Activated naive CD8-positive, alpha-beta T cell treated with anti-CD3 and anti-CD28 coated beads, Interleukin-2, amount 10 ng/mL, durations not matched to agents 7 days and 5 days (primary cell): ENCODE measurements at places on chromosomes 11 and 22. TPM values are rescaled to one million over a fixed set of nuclear protein-coding genes. Genes with fewer than 3 reads are reported as not detected.

ST13 gene
- 131 TPM for total RNA-seq

YPEL1 gene
- total RNA-seq, result 14.9 TPM

CRYBA4 gene
- total RNA-seq, result not detected

SMC1B gene
- 2.4 TPM for total RNA-seq

RAB3IL1 gene
- total RNA-seq, result 1.6 TPM

KRTAP5-10 gene
- not detected for total RNA-seq

WT1 gene
- total RNA-seq, result not detected

GRCh38 chr11:129911298-129911697 is 15.9 kb upstream of the NFRKB start:
- DNase-seq, result no peak

DNA sequence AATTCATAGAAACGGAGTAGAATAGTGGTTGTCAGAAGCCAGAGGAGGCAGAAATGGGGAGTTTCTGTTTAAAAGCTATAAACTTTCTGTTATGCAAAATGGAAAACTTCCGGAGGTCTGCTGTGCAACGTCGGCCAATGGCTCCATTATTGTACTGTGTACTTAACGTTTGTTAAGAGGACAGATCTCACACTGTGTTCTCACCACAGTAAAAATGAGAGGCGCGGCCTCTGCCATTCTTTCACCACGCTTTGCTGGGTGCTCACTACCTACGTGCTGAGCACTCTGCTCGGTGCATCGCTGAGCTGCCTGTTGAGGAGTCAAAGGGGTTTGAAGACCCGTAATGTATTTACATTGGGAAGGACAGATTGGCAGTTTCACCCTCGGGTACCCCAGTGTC is 218.8 kb upstream of the B3GAT1 start:
- DNase-seq, result no peak

DNA sequence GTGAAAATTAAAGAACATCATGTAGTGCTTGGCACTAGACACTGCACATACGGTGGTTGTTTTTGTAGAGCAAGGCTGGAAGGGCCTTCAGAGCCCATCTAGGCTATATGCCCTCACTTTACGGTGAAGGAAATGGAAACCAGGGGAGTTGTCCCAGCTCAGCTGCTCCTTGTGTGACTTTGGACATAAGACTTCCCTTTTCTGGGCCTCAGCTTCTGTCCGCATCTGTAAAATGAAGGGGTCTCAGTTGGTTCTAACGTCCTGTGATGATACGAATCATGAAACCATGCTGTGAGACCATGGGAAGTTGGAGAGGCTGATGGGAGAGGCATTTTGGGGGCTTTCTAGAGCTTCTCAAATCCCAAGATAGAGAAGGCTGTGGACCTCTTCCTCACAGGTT is 4.7 kb downstream of the KCNE3 start:
- DNase-seq, result no peak

GRCh38 chr22:42887523-42888507 is 30.7 kb upstream of the ARFGAP3 start:
- DNase-seq, result no peak

- DNase-seq, result peak; percentile 19
Observed at GRCh38 chr22:23068096-23068831, 2.1 kb upstream of the GNAZ start.

GRCh38 chr11:96315476-96315875 is 27.5 kb downstream of the MAML2 start:
- no peak for DNase-seq

DNA sequence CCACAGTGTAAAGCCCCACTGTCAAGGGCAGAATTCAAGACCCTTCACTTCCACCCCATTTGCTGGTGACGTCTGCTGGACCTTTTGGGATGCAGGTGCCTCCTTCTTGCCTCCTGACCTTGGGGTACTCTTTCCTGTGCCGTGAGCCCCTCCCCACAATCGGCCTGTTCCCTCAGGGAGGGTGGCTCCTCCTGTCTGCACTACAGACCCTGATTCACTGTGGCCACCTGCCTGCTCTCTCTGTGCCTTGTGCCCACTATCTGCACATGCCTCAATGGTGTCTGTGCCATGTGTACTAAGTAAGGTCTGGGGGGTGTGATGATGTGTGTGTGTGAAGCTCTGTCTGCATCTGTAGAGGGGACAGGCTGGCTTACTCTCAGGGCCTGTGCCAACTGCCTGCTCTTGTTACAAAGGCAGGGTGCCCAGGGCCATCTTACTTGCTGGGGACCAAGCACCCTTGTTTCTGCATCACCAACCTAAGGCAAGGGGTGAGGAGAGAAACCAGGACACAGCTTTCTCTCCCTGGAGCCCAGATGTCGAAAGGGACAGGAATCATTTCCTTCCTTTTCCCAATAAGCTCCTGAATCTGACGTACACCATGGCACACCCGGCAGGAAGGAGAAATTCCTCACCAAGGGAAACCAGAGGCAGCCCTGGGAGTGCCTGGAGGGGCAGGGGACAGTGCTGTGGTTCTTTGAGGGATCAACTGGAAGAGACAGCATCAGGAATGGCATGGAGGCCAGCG is 3.7 kb downstream of the PPM1F start:
- DNase-seq, result no peak

- no peak for DNase-seq
Observed at GRCh38 chr11:94332814-94333213, 28.4 kb downstream of the IZUMO1R start.

DNA sequence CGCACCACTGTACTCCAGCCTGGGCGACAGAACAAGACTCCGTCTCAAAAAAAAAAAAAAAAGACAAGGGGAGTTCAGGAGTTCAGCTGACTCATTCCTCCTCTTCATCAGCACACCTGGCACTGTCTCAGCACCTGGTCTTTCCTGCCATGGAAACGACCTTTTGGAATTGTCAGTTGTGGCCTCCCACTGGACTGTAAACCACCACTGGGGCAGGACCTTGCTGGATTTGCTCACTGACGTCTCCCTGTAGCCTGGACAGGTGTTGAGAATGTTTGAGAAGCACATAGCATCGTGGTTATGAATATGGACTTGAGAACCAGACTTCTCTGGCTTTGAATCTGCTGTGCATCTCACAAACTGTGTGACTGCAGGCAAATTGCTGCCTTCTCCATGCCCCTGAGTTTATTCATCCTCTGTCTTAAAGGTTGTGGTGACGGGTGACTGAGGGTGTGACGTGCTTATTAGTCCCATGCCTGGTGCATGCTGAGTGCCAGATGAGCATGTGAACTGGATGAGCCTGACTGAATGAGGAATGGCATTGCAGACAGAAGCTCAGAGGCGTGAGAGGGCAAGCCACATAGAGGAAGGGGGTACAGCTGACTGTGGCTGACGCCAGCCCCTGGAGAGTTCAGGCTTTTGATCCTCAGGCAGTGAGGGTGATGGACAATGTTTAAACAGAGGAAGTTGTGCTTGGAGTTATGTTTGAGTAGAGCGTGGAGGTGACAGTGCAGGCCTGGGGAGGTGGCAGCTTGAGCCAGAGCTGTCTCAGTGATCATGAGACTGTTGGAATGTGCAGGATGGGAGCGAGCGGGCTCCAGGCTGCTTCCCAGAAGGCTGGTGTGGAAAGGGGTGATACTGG is 12.7 kb downstream of the TOM1 start:
- no peak for DNase-seq

DNA sequence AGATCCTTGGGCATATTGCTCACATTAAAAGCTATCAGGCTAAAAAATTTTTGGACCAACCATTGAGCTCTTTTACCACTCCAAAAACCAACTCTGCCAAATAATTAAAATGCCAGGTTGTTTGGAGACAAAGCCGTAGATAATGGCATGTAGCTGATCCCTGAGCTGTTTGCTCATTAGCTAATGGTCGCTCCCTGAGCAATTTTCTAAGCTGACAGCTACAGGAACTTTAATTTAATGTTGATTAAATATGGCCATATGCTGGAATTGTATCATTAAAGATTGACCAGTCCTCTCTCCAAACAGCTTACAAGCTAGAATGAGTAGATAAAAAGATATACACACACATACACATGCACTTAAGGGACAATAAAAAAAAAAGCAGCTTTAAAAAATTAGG is 216.2 kb upstream of the ARHGAP20 start:
- DNase-seq, result no peak

DNA sequence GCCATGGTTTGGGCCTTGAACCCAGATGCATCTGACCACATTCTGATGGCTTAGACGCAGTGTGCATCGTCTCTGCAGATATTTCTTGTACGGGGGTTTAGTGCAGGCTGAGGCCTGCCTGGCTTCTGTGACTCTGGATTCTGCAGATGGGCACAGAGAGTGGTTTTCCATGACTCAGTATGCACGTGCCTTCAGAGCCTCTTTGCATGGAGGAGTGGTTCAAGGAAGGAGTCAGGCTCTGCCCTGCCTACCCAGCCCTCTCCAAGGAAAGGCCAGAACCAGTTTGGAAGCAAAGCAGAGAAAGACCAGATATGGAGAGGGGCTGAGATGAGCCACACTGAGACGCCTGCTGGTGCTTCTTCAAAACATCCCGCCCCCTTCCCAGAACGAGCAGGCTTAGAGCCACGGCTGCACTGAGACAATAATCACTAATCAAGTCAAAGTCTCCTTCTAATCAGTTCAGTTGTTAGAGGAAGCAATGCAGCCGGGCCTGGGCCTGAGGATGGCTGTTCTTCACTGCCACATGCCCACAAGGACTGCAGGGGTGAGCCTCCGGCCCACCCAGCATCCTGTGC is 308.9 kb downstream of the NXPE2 start:
- no peak for DNase-seq

DNA sequence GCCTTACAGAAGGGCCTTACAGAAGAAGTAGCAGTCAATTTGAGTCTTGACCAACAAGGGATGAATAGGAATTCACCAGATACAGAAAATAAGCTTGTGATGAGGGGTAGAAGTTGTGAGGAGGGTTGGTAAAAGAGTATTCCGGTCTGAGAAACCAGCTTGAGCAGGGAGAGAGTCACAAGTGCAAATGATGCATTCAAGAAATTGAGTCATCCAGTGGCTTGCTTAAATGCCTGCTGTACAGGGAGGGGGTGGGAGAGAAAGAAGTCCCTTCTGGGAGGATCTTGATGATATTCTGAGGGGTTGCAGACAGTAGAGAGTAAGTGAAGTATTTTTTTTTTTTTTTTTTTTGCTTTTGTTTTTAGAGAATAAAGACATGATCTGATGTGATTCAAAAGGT is 9.2 kb downstream of the CCKBR start:
- no peak for DNase-seq

- DNase-seq, result no peak
Observed at GRCh38 chr22:20430101-20430719, 7.4 kb downstream of the SCARF2 start.

- no peak for DNase-seq
Observed at GRCh38 chr22:24217384-24217783, 27.5 kb downstream of the GGT5 start.

- no peak for DNase-seq
Observed at GRCh38 chr11:95795627-95796295, 5.5 kb downstream of the CEP57 start.

- DNase-seq, result no peak
Observed at GRCh38 chr22:42376711-42377554, 55.3 kb downstream of the NFAM1 start.

DNA sequence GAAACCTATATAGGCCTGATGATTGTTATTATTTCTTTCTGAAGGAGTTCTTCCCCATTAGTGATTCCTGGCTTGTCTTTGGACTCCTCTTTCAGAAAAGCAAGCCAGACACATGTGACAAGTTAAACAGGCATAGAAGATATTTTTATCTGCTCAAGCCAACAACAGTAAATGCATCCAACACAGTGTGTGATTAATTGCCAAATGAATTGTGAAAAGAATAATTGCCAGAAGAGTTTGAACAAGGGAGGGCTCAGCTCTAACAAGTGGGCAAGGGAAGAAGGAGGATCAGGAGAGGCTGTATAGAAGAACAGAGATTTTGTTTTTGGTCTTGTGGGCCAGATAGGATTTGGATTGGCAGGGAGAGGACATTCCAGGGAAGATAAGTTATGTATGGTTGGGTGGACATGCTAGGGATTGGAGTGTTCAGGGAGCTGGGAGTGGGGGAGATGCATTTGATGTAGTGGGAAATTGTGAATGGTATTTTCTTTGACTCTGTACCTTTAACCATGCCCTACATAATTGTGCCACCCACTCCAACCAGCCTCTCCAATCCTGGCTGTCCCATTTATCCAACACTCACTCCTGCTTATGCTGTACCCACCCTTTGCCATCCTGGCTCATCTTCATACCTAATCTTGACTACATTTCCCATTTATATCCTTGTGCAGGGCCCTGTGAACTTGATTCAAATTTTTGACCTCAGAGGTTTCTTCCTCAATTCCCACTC is 172.8 kb downstream of the RRAS2 start:
- DNase-seq, result no peak

- DNase-seq, result no peak
Observed at GRCh38 chr11:8867035-8867434, 44.0 kb upstream of the AKIP1 start.

DNA sequence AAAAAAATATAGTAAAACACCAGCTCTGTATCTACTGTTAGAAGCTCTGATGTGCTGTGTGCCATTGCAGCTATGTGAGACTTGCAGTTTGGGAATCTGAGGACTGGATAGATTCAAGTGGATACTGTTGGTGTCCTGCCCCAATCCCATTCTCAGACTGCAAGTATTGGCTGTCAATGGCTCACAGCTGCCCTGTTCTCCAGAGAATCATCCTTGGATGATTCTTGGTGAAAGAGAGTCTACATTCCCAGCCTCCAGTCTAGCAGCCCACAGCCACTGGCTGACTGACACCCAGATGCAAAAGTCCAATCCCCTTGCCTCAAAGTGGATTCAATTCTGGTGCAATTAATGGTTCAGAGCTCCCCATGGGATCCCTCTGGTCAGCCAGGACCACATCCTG is 206.1 kb upstream of the MTNR1B start:
- DNase-seq, result no peak
